Hippocampal formation (tissue), 2 donors: ENCODE measurements at places on chromosomes 16 and 17.
A peak's percentile ranks its signal among the peaks of the same experiment; 100 is the strongest.

GRCh38 chr16:51433599-51433998 lies 282.5 kb upstream of the SALL1 start:
- no peak for DNase-seq

DNA sequence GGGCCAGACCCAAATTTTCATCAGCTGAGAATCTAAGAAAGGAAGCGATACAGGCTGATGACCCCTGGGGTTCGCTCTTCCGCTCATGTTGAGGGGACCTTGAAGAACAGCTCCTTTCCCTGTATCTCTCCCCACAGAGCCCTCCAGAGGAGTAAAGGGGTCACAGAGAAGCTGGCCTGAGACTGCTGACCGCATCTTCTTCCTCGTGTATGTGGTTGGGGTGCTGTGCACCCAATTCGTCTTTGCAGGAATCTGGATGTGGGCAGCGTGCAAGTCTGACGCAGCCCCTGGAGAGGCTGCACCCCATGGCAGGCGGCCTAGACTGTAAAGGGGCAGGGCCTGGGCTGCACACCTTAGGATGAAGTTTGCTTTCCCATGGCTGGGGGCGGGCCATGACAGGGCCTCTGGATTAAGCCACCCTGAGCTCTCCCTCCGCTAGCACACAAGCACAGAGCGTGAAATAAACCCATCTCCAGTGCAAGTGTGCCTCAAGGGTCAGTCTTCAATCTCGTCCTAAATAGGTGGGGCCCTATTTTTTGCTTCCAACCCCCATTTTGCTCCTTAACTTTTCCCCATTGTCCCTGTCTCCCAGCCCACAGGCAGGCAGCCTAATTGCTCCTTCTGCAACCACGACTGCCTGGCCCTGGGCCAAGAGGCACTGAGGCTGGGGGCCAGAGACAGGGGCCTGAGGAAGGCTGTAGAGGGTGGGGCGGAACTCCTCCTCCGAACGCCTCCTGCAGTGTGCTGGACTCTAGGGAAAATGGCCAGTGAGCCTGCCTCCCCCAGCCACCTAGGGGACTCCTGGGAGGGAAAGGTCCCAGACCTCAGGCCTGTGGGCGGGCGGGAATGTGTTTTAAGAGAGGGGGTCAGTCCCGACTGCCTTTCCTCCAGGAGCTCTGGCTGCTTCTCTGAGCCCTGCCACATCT lies 3.6 kb downstream of the ZACN start:
- no peak for DNase-seq

- no peak for DNase-seq
Measured at GRCh38 chr17:61756561-61756960, 106.8 kb downstream of the BRIP1 start.

DNA sequence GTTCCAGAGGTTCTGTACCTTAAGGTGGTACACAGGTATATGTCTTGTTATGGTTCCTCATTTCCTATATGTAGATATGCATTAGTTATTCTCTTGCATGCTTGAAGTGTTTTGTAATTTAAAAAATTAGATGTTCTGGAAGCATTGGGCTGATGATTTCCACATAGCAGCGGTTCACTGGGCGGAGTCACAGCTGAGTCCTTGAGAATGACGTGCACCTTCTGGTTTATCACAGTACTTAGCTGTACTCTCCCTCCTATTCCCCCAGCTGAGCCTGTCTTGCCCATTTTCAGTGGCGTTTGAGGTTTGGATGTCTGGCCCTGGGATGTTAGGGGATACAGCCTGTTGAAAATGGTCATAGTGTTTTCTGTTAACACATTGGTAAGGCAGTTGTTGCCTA lies 327.1 kb downstream of the SNX29 start:
- DNase-seq, result no peak

GRCh38 chr16:2478279-2478678 lies 3.4 kb downstream of the TBC1D24 start:
- no peak for DNase-seq

GRCh38 chr17:42456223-42457106 lies 2.2 kb upstream of the ATP6V0A1 start:
- DNase-seq, result no peak

DNA sequence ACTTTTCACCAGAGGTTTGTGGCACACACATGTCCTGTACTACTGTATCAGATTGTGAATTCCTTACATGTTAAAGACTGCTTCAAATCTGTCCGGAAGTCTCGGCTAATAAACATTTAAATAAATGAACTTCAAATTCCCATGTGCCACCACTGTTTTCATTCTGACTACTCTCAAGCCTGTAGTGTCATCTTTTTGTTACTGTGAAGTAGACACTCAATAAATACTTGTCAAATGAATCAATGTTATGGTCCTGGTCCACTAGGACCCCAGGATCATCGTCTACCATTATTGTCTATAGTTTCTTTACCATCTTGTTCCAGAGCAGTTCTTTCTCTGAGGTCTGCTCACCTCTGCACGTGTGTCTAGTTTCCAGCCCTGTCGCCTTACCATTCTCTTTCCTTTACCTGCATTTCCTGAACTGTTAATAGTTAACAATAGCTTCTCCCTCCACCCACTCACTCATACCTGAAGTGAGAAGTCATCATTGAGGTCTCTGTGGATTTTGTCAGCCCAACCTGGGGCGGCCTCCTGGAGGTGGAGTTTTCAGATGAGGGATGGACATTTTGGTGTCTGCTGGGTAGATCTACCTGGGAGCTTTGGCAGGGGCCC lies 333.0 kb downstream of the SEC14L1 start:
- DNase-seq, result no peak

GRCh38 chr17:73969956-73970355 lies 233.5 kb upstream of the RPL38 start:
- no peak for DNase-seq

- no peak for DNase-seq
Measured at GRCh38 chr17:68057531-68057952, 22.0 kb downstream of the KPNA2 start.

- DNase-seq, result no peak
Measured at GRCh38 chr17:39757931-39758873, 20.5 kb downstream of the GRB7 start.

DNA sequence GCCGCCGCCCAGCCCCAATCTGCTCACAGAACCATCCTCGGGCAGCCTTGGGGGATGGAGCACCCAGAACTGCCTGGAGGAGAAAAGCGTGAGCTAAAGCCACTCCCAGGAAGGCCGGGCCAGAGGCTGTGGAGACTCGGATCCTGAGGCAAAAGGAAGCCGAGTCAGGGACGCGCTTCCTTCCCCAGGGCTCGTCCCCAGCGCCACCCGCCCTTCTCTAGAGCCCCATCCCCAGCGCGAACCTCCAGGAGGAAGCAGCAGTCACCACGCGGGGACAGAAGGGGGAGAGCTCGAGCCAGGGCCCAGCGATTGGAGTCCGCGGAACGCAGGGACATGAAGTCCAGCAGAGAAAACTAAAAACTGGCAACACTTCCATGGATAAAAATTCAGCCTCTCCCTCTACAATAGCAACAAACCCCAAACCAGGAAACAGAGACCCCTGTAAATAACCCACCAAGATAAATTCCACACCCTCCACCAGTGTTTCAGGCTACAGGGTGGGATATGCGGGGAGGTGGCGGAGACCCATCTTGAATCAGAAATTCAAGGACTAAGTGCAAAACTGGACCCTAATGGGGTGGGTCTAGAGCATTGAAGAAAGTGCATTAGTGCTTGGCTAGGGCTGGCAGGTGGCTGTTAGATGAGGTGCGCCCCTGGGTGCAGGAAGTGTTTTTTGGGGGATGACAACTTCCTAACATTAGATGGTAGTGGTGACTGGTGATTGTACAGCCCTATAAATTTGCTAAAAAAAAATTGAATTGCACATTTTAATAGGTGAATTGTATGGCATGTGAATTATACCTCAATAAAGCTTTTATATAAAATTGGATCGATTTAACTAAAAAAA lies 116.1 kb upstream of the METRNL start:
- peak; percentile 21 for DNase-seq

- DNase-seq, result no peak
Measured at GRCh38 chr16:2160915-2161551, 5.5 kb downstream of the TRAF7 start.

DNA sequence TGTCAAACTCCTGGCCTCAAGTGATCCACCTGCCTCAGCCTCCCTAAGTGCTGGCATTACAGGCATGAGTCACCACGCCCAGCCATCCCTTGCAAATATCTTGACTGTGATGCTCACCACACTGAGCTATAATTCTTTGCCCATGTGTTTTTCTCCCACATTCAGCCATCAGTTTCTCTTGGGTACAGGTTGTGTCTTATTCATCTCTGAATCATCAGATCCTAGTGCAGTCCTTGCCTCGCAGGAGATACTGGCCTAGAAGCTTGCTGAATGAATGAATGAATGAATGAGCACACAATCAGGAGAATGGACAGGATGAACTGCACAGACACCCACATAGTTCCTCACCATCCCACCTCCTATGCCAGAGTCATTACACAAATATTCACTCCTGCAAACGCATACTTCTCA lies 24.4 kb upstream of the ETV4 start:
- no peak for DNase-seq

GRCh38 chr16:65783709-65784474 lies 582.6 kb upstream of the CDH5 start:
- no peak for DNase-seq

- no peak for DNase-seq
Measured at GRCh38 chr17:4604111-4604644, 19.8 kb downstream of the SMTNL2 start.

DNA sequence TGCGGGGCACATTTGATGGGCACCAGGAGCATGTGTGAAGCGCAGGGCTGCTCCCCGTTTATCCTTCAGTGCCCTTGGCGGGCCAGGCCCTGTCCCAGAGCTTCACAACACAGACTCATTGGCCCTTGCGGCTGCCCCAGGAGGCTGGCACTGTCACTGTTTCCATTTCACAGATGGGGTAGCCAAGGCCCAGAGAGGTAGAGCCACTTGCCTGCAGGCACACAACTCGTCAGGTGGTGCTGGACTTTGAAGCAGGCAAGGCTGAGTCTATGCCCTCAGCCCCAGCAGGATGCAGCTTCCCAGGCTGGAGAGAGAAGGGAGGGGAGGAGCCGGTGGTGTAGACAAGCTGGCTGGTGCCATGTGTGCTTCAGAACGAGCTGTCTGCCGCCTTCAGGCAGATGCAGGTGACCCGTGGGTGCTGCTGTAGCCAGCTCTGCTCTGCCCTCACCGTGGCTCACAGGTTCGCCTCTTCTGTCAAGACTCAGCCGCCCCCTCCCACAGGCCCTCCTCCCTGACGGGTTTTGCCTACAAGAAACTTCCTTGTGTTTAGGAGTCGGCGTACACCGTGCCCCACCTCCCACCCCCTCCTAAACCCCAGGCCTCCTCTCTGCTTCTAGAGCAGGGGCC lies 232.3 kb upstream of the CIBAR2 start:
- DNase-seq, result no peak

GRCh38 chr16:2016407-2016922 lies 3.1 kb upstream of the NPW start:
- no peak for DNase-seq

DNA sequence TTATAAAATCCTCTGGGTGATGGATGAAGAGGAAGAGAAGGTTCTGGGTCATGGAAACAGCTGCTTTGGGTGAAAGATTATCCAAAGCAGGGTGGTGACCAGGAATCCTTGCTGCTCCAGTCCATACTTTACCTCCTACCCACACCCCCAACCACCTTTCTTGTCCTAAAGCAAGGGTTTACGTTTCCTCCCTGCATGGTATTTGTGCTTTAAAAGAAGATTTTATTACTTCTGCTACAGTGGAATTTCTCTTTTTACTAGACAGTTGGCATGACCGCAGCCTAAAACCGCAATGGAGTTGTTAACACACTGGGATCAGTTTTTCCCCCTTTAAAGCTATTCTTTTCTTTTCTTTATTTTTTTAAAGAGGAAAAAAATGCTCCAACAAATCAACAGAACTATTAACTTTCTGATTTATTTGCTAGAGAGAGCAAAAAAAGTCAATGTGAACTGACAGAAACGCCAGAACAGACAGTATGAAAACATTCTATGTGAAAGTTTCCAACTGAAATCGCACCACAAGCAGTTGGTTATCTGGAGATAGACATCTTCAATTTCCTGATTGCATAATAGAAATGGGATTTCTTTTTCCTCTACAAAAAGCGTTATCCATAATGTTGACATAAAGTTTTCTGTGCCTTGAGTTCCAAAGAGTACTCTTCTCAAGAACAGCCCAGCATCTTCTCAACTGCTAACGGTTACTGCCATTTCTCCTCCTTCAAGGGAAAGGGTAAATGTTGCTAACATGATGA lies 236.0 kb downstream of the IRX3 start:
- no peak for DNase-seq

DNA sequence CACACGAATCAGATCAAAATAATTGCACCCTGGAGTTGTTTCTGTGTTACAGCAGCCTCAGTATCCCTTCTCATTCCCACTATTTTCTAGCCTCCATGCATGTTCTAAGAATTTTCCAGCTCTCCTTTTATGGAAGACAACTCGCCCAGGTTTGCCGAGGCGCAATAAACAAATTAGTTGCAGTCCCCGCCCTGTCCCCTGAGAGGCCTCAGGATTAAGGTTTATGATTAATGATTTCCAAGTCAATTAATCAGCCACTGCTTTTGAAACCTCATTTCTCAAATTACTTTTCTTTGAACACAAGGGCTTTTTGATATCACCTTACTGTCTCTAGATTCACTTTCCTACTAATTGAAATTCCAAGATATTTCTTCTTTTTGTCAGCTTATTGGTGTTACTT lies 138.3 kb upstream of the HSBP1 start:
- no peak for DNase-seq

DNA sequence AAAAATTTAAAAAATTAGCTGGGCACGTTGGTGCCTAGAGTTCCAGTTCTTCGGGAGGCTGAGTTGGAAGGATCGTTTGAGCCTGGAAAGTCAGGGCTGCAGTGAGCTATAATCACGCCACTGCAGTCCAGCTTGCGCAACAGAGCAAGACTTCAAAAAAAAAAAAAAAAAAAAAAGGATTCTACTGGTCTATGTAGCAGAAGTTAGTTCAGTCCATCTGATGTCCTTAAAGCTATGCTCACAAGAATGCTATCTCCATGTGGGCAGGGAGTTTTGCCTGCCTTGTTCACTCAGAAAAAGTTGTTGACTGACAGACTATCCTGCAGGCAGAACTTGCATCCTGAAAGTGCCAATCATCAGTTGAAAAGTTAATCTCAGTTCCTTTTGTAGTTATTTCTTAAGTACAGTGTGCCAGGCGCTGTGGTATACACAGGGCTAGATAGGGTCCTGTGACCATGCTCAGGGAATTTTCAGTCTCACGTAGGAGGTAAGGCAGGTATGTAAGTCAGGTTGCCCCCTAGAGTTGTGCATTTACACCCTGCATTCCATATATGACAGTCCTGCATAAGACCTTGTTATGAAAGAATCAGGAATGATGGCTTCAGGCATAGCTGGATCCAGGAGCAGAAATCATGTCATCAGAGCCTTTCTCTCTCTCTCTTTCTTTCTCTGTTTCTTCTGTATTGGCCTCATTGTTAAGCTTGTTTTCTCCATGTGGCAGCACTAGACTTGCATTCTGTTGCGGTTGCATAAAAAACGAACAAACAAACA lies 7.6 kb downstream of the SYT17 start:
- DNase-seq, result no peak

DNA sequence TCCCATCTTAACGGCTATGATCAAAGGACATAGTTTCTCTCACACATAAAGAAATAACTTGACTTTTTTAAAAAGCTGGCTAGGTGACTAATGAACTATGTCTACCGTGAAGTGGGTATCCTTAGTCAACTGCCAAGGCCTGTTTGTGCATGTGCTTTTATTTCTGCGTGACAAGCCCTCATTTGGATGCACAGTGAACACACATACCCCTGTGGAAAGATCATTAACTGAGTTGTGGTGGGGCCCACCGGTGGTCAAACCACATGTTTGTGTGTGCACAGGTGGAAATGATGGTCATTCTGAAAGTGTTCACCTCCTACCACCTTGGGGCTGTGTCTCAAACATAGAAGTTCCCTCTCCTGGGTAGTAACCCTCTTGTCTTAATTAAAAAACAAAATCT lies 256.1 kb upstream of the SALL1 start:
- DNase-seq, result no peak

GRCh38 chr16:12090151-12090530 lies 113.6 kb downstream of the SNX29 start:
- no peak for DNase-seq
